ENCODE measurements at places on chromosomes 4 and X.

GRCh38 chr4:3483471-3483921 lies 20.4 kb downstream of the DOK7 start:
- DNase-seq, result no peak

GRCh38 chr4:16169490-16169889 lies 56.8 kb downstream of the TAPT1 start:
- no peak for DNase-seq

- peak; percentile 25 for DNase-seq
These were observed 17.3 kb downstream of the CTPS2 start for GRCh38 chrX:16695079-16695676.

GRCh38 chr4:189825466-189825865 lies 115.2 kb upstream of the FRG1 start:
- no peak for DNase-seq

- DNase-seq, result no peak
These were observed 69.8 kb downstream of the SHROOM3 start for GRCh38 chr4:76504613-76505465.

DNA sequence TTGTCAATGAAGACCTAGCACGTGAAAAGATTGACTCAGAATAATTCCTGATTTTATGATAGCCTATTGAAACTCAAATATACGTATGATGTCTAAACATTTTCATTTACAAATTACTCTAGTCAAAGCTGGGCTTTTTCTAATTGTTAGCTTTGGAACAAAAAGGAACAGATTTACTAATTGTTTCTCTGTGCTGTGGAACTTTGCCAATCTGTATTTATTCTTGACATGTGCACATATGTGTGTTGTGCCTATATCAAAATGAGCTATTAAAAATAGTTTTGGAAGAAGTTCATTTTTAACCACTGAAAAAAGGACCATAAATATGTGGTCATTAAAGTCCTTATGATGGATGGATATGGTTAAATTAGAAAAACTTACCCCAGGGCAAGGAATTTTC lies 85.4 kb upstream of the PACRGL start:
- DNase-seq, result no peak

DNA sequence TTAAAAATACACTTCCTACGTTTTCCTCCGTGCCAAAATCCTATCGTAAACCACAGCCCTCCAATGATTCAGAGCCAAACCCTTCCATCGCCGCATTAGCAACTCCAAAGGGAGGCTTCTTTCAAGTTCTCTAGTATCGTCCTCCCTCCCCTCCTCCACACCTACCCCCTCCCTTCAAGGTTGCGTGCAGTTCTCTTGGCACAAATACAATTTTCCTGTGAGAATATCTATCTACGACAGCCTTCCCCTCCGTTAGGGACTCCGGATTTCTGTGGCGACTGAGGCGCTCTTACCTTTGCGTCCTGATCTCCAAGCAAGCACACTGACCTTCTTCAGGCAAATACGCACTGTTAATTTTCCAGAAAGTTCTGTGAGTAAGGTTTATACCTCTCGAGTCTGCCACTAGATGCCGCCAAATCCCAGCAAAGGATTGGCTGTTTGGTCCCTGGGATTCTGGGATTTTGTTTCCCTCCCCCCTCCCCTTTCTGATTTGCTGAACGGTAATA lies 1.2 kb upstream of the MORF4L2 start:
- DNase-seq, result peak; percentile 25

GRCh38 chr4:156132196-156132595 lies 178.5 kb upstream of the CTSO start:
- DNase-seq, result no peak

DNA sequence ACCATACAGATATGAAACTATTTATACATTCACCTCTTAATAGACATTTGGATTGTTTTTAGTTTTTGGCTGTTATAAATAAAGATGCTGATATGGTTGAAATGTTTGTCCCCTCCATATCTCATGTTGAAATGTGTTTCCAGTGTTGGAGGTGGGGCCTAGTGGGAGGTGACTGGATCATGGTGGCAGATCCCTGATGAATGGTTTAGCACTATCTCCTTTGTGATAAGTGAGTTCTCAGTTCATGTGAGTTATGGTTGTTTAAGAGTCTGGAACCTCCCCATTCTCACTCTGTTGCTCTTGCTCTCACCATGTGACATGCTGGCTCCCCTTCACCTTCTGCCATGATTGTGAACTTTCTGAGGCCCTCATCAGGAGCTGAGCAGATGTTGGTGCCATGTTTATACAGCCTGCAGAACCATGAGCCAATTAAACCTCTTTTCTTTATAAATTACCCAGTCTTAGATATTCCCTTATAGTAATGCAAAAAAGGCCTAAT lies 12.2 kb upstream of the CLGN start:
- no peak for DNase-seq

- no peak for DNase-seq
These were observed 56.3 kb downstream of the ENOX2 start for GRCh38 chrX:130846746-130847145.

DNA sequence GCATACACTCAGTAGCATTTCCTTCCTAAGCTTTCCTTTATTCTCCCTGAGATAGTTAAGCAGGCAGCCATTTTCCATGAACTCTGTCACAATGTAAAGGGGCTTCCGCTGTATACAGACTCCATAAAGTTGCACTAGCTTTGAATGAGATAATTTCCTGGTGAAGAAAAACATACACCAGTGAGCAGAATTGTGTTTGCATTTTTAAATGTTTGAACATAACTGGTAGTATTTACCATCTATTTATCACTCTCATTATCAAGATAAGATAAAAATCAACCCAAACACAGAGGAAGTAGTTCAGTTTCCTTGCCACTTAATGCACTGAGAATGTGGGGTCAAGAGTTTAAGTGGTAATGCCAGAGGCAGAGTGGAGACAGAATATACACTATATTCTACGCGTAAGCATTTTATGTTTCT lies 54.1 kb downstream of the TXK start:
- DNase-seq, result no peak

- DNase-seq, result no peak
These were observed 4.3 kb upstream of the SLC26A1 start for GRCh38 chr4:997375-998071.

- DNase-seq, result no peak
These were observed 286.3 kb downstream of the PDGFC start for GRCh38 chr4:156685308-156685707.

- no peak for DNase-seq
These were observed 54.1 kb downstream of the SRPX start for GRCh38 chrX:38166478-38167083.

DNA sequence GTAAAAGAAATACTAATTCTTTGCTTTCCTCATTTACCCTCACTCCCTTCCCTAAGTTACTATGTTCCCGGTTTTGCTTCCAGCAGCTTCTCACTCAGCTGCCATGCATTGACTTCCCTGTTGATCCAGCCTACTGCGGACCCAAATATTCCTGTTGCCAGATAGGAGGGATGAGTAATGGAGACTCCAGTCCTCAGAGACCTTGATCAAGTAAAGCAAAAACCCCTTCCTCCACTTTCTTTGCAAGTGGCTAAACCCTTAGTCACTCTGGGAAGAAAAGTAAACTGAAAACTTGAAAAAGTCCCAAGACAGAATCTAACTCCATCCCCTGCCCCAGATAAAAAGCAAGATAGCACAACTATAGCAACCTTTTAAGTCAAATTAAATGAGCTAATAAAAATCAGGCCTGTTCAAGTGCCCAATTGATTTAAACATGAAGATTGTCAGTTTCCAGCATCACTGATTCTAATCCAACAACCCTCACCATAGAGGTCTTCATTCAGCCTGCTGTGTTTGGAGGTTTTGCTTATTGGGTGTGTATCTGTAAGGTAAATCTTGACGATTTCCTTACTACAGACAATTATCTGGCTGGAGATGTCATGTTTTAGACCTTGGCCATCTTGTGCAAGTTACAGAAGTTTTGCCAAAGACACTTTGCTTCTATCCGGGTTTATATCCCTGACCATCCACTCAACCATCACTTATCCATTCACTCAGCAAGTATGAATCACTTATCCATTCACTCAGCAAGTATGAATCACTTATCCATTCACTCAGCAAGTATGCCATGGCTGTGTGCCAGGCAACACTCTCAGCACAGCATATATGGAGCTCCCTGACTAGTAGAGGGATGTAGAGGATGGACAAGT lies 17.6 kb downstream of the FGFBP1 start:
- no peak for DNase-seq

DNA sequence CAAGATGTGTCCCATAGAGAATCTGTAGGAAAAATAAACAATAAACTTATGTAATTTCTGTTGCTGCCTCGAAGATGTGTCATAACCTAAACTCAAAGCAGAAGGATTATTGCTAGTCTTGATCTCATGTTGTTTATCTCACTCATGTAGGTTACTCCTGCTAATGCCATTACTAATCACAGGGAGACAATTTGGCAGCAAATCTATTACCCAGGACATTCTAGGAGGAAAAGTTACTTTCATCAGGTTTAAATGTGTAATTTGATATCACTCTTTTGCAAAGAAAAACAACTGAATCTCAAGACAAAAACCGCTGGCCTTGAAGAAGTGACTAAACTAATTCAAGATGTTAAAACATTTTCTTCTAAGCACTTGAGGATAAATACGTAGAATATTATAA lies 34.0 kb downstream of the LDOC1 start:
- DNase-seq, result no peak

- DNase-seq, result no peak
These were observed 60.9 kb upstream of the PAGE1 start for GRCh38 chrX:49756692-49757091.
